ENCODE measurements at places on chromosomes 3 and 15.

GRCh38 chr15:98113327-98113726 is 152.8 kb downstream of the ARRDC4 start:
- DNase-seq = no peak

DNA sequence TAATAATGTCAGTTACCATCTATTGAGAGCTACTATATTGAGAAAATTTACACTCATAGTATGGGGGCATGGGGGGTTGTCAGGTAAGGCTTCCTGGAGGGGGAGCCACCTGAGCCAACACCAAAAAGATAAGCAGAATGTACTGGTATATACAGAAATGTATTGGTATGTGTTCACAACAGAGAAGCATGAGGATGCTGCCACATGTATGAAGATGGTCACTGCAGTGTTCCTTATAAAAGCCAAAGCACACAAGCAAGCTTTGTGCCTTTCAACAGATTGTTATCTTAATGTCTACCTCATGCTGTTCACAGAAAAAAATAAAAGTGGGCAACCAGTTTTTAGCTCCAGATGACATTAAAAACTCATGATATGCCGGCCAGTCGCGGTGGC is 149.0 kb downstream of the MAGI1 start:
- DNase-seq = no peak

DNA sequence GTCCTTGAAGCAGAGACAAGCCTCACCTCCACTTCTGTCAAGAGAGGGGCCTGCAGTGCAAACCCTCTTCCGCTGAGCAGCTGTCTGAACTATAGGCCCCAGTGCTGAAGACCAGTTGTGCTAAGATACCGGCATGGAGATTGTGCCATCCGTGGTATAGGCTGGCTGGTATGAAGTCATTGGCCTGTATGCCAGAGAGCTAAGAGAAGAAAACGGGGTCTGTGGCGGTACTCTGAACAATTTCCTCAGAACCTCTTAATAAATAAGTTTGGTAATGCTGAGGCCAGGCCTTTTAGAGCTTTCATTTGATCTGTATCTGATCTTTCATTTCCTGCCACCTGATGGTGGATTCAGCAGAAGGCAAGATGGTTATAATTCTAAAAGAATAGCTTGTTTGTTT is 123.0 kb downstream of the LRIG1 start:
- DNase-seq = no peak

GRCh38 chr15:40936234-40936708 is 7.1 kb downstream of the DLL4 start:
- no peak for DNase-seq

- no peak for DNase-seq
Observed at GRCh38 chr15:86267892-86268291, 188.2 kb downstream of the AGBL1 start.

GRCh38 chr3:9102240-9102981 is 139.1 kb upstream of the RAD18 start:
- DNase-seq = no peak

- no peak for DNase-seq
Observed at GRCh38 chr3:138317687-138318086, 12.0 kb downstream of the NME9 start.

GRCh38 chr15:67026610-67026967 is 38.8 kb upstream of the SMAD3 start:
- no peak for DNase-seq

DNA sequence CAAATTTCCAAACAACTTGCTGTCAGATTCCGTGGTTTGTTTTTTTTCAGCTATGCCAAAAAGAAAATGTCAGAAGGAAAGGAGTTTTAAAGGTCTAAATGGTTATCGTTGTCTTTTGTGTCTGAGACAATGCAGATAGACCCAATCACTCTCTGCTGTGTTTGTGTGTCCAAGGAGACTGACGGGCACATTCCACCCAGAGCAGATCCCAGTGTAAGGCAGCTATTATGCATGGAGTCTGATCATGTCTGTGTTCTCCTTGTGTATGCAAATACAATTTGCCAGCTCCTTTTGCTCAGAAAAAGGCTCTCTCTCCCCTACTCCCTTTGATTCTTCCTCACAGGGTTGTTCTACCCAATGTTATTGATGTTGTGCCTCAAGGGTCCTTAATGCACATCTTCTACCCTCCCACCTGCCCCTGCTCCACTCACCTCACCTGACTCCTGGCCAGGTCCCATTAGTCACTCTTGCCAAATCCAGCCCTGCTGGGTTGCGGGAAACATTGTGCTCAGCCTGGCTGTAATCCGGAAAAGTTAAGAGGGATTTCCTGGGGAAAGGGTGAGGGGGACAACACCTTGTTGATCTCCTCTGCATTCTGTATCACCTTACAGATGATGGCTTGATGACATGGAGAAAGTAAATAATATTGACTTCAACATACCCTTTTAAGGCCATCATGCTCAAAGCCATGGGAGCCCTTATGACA is 61.0 kb downstream of the OTOL1 start:
- no peak for DNase-seq

- DNase-seq = no peak
Observed at GRCh38 chr3:8607234-8608040, 37.2 kb downstream of the SSUH2 start.

- DNase-seq = no peak
Observed at GRCh38 chr3:57098418-57099310, 38.2 kb downstream of the SPATA12 start.

DNA sequence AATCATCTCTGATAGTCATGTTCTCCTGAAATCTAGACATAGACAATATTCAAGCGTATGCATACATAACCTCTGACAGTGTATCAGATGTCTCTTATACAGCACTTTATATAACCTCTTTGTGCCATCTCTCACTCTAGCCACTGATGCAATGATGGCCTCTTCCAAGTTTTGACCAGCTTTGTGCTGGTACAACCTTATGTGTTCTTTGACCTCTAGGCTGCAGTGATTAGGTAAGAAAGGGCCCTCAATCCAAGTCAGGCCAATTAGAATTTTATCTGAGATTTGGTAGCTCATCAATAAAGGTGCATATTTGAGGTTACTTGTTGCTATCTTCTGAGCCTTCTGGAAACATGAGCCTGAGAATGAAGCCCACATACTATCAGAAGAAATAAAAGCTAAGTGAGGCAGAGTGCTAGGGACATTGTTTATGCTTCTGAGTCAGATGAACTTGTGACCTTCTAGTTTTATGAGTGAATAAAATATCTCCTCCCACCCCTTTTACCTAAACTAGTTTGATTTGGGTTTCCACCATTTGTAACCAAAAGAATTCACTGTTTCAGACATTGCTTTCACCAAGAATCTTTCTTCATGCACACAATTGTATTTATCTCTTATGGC is 283.2 kb upstream of the SUCLG2 start:
- no peak for DNase-seq

DNA sequence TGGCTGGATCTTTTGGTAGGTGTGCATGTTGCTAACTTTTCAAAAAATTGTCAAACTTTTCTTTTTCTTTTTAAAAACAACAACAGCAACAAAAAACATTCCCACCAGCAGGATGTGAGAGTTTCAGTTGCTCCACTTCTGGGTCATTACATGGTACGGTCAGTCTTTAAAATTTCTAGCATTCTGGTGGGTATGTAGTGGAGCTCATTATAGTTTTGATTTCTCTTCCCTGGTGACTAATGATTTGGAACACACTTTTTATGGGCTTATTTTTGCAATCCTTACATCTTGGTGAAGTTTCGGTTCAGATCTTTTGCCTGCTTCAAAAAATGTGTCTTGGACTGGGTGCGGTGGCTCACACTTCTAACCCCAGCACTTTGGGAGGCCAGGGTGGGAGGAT is 19.3 kb downstream of the ATP1B3 start:
- DNase-seq = no peak

DNA sequence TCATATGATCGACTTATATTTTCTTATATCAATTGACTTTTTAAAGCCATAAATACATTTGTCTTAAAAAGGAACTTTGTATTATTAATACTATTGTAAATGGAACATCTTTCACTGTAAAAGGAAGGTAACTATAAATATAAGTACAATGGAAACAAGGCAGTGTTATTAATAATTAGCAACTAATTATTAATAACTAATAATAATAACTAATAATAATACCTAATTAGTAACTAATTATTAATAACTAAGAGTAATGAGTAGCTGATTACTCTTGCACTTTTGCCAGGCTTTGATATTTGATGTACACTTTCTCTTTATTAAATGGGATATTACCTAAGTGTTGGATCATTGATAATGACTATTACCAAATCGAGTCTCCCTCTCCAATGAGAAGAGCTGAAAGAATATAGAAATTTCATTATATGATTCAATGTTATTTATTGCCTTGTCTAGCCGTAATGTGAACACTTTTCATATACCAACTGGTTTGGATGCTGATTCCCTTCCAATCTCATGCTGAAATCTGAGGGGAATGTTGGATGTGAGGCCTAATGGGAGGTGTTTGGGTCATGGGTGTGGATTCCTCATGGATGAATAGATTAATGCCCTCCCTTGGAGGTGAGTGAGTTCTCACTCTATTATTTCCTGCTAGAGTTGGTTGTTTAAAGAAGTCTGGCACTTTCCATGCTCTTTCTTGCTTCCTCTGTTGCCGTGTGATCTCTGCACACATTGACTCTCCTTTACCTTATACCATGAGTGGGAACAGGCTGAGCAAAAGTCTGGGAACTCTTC is 202.1 kb upstream of the ZBTB20 start:
- DNase-seq = no peak

DNA sequence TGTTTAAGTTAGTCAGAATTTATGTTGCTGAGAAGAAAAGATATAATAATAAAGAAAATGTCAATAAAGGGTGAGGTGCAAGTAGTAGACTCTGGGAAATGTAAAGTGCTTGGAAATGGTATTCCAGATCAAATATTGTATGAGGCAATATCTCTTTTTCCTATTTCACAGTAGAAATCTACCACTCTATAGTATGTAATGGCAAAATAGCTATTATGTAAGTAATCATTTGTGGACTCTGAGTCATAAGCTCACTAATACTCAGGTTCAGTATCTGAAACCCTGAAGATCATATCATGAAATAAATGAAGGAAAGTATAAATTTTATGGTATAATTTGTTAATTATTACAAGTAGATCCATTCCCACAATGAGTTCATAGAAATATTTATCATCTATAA is 322.1 kb downstream of the PYDC2 start:
- DNase-seq = no peak

DNA sequence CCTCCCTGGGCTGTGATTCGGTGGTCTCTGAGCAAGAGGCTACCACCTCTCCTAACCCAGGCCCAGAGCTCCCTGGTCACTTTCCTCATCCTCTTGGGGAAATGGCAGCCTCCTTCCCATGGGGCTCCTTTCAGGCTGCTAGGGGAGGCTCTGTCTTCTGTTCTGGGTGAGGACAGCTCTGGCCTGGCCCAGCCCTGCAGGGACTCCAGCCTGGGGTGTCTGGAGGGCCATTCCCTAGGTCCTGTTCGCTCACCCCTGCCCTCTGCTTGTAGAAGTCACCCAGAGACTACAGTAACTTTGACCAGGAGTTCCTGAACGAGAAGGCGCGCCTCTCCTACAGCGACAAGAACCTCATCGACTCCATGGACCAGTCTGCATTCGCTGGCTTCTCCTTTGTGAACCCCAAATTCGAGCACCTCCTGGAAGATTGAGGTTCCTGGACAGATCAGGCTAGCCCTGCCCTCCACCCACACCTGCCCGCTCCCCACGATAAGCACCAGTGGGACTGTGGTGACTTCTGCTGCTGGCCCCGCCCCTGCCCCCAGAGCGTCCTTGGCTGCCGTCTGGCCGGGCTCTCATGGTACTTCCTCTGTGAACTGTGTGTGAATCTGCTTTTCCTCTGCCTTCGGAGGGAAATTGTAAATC is 30.9 kb downstream of the PRKCD start:
- DNase-seq = no peak

- no peak for DNase-seq
Observed at GRCh38 chr3:120908030-120908794, at the start of gene STXBP5L. Gene STXBP5L (plus strand): TSS chr3:120908205. CDS start chr3:120909579, 1,374 bp downstream.

DNA sequence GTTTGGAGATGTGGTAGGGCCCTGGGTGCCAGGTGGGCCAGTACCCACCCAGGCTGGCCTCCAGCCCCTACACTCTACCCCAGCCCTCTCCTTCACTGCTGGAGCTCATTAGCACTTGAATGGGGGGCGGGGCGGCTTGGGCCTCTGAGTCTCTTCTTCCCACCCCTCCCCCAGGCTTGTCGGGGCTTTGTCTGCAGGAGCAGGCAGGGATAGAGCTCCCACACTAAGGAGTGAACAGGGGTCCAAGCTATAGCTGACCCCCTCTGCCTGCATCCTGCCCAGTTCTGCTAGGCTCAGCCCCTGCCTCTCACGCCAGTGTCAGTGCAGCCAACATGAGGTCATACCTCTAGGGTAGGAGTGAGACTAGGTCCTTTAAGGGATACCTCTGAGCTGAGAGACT is 5.2 kb downstream of the GNAI2 start:
- DNase-seq = no peak

GRCh38 chr15:61483599-61483998 is 254.5 kb upstream of the RORA start:
- DNase-seq = no peak

- no peak for DNase-seq
Observed at GRCh38 chr3:101940521-101941317, 91.4 kb downstream of the NFKBIZ start.

DNA sequence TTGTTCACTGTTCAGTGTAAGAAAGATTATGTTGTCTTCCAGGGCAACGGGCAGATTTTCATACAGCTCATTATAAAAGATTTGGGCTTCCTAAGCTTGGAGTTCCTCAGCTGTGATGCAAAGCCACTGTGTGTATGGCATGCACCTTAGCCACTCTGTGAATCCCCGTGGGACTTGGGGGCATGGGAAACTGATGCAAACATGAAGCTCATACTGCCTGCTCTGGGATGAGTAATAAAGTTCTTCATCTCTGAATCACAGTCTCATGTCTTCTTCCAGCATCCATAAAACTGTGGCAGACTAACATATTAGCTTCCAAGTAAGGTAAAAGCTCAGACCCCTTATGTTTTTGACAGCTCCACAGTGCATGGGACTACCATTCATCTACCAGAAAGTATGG is 154.3 kb upstream of the RORA start:
- no peak for DNase-seq

- DNase-seq = no peak
Observed at GRCh38 chr3:126304291-126304690, 52.9 kb downstream of the KLF15 start.

GRCh38 chr15:82790321-82790720 is 15.5 kb downstream of the FSD2 start:
- DNase-seq = no peak

GRCh38 chr3:50378757-50379156 is 19.4 kb upstream of the TMEM115 start:
- no peak for DNase-seq

DNA sequence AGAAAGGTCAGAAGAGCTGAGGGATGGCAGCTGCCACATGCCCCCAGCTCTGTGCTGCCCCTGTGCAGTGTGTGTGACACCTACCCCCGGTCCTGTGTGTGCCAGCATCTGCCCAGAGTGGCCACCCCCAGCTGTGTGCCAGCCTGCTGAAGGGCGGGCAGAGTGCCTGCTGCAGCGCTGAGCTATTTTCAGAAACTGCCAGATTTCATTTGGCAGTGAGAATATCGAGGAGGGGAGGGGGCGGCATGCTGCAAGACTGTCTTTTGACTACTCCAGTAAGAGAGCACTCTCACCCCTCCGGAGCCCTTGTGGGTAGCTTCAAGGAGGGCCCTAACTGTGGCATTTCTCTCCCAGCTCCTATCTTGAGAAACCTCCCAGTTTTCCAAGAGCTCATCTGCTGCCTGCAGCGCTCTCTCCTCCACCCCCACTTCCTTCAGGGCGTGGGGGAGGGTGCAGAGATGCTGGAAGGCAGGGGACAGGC is 25.2 kb upstream of the DOCK3 start:
- DNase-seq = no peak
